ENCODE measurements at places on chromosomes 6 and 20.

DNA sequence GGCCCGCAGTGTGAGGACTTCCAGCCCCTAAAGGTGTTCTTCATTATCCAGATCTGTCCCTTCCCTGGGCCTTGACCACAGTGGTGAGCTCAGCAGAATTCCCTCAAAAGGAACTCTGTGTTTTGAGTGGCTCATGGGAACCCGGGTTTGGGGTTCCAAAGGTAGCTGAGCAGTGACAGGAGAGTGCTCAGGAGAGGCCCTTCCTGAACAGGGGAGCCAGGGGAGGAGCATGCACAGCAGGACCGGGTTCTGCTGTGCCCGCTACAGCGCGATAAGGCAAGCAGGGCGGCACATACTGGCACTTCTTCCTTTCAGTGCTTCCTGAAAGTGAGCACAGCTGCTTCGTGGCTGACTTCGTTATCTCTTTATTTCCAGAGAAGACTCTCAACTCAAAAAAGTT is 88.3 kb downstream of the SSR1 start:
- DNase-seq: peak; percentile 22

DNA sequence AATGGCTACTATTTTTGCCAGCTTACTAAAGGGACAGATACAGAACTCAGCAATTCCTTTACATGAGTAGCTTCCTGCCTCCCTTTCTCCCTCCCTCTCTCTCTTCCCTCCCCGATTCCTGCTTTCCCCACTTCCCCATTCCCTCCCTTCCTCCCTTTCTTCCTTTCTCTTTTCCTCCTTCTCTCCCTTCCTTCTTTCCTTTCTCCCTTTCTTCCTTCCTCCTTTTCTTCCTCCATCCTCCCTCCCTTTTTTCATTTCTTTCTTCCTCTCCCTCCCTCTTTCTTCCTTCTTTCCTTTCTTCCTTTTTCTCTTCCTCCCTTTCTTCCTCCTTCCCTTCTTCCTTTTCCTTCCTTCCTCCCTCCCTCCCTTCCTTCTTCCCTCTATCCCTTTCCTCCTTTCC is 178.1 kb downstream of the RNF144B start:
- DNase-seq: no peak

DNA sequence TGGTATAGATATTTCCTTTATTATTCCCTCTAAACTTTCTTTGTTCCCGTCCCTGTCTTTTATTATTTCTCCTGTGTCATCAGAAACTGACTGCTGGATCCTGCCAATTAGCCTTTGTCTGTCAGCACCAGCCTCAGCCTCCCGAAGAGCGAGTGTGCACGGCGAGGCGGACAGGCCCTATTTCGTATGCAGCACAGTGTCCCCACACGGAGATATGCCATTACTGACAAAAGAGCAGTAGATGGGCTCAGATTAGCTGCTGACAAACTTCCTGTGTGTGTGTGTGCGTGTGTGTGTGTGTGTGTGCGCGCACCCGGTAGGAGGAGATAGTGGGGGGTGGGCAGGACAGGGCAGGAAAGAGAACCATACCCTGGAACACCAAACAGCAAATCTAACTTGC is 99.5 kb upstream of the ZFP64 start:
- no peak for DNase-seq

- DNase-seq: no peak
Measured at GRCh38 chr20:45467861-45468260, 1.7 kb upstream of the WFDC2 start.

- DNase-seq: no peak
Measured at GRCh38 chr20:39789411-39789810, 827.3 kb downstream of the DHX35 start.

DNA sequence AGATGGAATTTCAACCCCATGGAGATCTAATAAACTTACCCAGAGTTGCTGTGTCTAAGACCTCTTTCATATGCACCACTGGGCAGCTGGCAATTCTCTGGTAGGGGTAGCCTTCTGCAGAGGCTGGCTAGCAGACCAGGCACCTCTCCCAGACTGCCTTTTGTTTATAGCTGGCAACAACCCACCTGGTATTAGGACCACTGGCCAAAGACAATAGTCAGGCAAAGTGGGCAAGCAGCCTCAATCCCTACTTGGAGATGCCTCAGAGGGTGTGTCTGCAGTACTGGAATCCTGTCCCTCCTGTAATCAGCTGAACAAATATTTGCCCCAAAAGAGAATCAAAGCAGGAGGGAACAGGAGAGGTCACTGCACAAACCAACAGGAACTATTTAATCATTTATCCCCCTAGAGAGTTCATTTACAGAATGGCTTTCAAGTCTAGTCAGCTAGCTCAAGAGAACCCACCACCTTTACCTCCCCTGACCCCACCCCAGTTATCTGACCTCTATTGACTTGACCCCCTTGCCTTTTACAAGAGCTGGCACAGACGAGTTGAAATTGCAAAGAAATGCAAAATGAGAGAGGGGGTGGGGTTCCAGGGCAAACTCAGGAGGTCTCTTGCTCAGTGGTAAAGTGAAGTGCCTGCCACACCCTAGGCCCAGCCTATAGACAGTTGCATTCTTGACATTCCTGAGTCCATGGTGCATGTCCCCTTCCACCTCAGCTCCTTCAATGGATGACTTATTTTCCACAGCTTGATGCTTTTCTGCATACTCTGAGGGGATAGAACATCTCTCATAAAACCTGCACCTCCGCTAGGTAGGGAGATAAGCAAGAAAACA is 2.8 kb downstream of the BCL2L1 start:
- DNase-seq: no peak

- DNase-seq: no peak
Measured at GRCh38 chr20:44450281-44450889, 25.3 kb upstream of the TTPAL start.

DNA sequence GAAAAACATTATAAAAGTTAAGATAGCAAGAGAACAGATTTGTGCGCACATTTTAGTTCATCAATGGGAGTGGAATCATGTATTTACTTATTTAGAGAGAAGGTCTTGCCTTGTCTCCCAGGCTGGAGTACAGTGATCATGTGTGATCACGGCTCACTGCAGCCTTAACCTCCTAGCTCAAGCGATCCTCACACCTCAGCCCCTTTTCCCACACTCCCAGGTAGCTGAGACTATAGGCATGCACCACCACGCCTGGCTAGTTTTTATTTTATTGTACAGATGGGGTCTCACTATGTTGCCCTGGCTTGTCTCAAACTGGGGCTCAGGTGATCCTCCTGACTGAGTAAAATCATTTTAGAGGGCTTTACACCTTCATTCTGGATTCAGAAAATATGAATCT is 72.3 kb upstream of the ADGRF1 start:
- no peak for DNase-seq

GRCh38 chr20:62704341-62704948 is 4.2 kb upstream of the NTSR1 start:
- no peak for DNase-seq

DNA sequence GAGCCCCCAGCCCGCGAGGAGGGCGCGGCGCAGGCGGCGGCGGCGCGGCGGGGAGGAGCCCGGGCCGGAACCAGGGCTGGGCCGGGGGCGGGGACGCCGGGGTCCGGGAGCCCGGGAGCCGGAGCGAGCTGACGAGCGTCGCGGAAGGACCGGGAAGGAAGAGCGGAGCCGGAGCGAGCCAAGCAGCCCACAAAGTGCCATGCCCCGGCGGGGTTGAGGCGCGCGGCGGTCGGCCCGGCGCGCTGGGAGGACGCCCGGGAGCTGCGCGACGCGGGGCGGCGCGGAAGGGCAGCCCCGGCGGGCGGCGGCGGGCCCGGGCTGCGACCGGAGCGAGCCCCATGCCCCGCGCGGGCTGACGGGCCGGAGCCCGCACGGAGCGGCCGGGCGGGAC is 289 bp downstream of the FOXP4 start:
- DNase-seq: peak; percentile 46

DNA sequence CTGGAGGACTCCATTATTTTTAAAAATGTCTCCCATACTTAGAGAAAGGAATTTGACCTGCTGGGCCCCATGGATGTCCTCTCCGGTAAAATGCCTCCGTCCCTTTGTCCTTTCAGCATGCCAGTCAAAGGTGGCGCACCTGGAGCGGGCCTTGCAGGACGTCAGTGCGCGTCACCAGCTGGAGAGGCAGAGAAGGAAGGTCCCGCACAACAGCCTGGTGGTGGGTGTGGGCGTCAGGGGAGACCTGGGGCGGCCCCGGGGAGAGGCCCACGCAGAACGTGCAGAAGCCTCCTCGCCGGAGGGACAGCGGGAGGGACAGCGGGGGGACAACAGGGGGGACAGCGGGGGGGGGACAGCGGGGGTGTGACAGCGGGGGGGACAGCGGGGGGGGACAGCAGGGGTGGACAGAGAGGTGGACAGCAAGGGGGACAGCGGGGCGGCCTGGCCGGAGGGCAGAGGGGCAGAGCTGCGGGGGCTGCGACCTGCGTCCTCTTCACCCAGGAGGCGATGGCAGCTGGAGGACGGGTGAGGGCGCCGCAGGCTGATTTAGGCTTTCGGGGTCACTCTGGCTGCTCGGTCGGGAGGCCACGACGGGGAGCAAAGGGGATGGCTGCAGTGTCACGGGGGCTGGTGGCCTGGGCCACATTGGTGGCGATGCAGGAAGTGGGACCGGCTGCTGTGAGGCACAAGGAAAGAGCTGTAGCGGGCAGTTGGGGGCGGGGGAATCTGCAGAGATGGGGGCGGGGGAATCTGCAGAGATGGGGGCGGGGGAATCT is 859 bp upstream of the KIF25 start:
- DNase-seq: no peak

DNA sequence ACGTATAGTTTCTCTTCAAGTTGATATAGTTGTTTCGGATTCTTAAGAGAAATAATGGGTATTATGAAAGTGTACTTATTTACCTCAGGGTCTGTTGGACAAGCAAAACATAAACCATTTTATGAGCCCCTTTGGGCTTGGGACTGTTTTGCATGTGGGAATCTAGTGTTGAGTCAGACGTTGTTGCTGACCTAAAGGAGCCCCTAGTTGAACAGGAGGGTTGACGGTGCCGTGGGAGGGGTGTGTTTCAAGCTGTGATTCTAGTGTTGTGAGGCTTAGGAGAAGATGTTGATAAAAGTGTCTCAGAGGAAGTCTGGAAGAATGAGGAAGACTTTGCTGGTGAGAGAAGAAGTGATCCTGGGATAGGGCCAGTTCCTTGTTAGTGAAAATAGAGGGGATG is 140.0 kb downstream of the ARID1B start:
- DNase-seq: no peak

GRCh38 chr6:150237626-150238025 is 94.8 kb downstream of the PPP1R14C start:
- no peak for DNase-seq

GRCh38 chr20:5153612-5154542 is 27.1 kb downstream of the CDS2 start:
- DNase-seq: no peak

GRCh38 chr6:35428421-35429149 is 23.6 kb upstream of the FANCE start:
- DNase-seq: no peak

- no peak for DNase-seq
Measured at GRCh38 chr6:131231891-131232290, 96.6 kb downstream of the AKAP7 start.

GRCh38 chr6:32092760-32093497 is 16.2 kb downstream of the TNXB start:
- no peak for DNase-seq

- peak; percentile 21 for DNase-seq
Measured at GRCh38 chr6:6351511-6352025, 31.1 kb upstream of the F13A1 start.

DNA sequence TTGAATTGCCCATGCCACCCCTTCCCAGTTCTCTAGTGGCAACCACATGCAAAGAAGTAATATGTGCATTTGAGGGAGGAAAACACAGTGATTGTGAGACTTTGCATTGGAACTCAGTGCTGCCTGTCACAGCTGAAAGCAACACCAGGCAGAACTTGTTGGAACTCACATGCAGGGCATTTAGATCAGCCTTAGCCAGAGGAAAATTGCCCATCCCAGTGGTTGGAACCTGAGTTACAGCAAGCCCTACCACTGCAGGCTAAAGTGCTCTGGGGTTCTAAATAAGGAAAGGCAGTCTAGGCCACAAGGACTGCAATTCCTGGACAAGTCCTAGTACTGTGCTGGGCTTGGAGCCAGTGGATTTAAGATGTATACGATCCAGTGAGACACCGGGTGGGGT is 245.3 kb upstream of the UFL1 start:
- no peak for DNase-seq

DNA sequence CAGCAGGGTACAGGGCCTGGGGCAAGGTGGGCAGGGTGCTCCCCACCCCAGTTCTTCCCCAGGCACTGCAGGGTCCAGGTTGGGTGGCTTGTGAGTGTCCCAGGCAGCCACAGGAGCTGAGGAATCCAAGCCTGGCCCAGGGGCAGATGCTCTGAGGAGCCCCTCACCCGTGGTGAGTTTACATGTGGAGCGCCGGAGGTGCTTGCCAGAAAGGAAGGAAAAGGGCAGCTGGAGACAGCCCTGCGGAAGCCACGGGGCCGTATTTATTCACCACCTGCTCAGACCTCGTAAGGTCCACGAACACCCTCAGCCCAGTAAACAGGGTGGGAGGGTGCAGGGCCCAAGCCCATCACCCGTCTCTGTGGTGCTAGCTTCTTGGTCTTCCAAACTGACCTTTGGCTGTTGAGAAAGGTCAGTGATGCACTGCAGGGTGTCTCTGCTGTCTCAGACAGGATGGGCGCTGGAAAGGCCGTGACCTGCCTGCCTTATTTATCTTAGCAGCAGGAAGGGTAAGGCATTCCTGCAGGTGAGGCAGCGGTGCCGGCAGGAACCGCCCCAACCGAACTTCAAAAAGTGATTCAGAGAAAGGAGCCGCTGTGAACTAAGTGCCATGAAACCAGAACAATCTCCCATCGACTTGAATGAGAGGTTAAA is 4.0 kb upstream of the FRMD1 start:
- DNase-seq: no peak

DNA sequence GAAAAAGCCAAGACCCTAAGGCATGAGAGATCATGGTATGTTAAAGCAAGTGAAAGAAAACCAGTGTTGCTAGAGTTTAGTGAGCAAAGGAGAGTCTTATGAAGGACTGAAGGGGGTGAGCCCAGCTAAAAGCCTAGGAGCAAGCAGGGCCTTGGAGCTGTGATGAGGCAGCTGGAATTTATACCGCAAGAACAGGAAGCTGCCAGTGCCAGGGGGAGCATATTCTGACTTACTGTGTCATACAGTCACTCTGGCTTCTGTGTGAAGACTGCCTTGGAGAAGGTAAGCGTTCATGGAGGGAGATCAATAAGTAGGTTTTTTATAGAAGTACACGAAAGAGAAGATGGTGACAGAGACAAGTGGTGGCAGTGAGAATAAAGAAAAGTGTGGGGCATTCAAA is 308.9 kb upstream of the THEMIS start:
- DNase-seq: no peak

- DNase-seq: no peak
Measured at GRCh38 chr6:115610696-115611095, 450.0 kb downstream of the FRK start.

GRCh38 chr6:20876036-20876435 is 341.8 kb downstream of the CDKAL1 start:
- DNase-seq: no peak

- DNase-seq: no peak
Measured at GRCh38 chr6:83615025-83615999, 93.6 kb downstream of the SNAP91 start.

- no peak for DNase-seq
Measured at GRCh38 chr6:62192593-62192992, 93.4 kb downstream of the KHDRBS2 start.
